ENCODE measurements at places on chromosomes 4 and X. TPM values are rescaled to one million over a fixed set of nuclear protein-coding genes. Genes with fewer than 3 reads are reported as not detected.
A peak's percentile ranks its signal among the peaks of the same experiment; 100 is the strongest.

Gene KDR
- total RNA-seq: not detected

Gene RAB40A
- total RNA-seq: 0.31 TPM

GRCh38 chr4:142416121-142416520, 430.0 kb downstream of the INPP4B start:
- peaks cover 5% of the 10 kb centered on the region for H3K4me1 ChIP-seq
- H3K27ac ChIP-seq: peak overlapping the region; percentile 65
- H3K36me3 ChIP-seq: peaks cover 7% of the 10 kb centered on the region
- no peak for DNase-seq

DNA sequence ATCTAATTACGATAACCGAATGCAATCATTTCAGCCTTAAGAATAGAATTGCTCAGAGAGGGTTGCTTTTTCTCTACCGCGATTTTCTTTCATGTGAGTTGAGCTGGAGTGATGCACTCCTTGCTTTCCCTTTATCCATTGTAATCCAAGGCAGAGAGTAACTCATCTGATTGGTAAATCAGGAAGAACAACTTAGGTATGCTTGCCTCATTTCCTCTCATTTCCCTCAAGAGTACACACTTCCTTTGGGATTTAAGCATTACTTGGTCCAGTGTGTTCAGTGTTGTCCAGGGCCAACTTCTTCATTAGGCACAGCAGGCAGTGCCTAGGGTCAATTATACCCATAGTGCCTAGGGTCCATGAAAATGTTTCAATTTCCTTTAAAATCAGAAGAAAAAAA, 15.7 kb upstream of the N4BP2 start:
- H3K27ac ChIP-seq: no peak overlapping the region
- H3K36me3 ChIP-seq: no peaks in the 10 kb centered on the region
- H3K4me1 ChIP-seq: no peaks in the 10 kb centered on the region

DNA sequence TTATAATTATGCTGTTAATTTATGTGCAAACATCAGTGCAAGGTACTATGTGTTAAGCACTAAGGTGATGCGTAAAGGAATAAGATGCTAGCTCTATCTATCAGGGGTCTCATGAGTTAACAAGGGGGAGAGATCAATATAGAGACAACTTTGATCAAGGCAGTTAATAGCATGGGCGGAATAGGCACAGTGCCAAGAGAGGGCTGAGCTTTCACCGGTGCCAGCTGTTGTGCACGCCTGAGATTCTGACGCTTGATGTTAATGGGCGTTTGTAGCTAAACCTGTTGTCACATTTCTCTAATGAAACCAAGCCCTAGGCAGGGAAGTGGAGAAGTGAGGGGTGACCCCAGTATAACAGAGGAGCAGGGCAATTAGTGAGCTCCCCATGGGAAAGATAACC, 86.0 kb upstream of the NMU start:
- H3K36me3 ChIP-seq: no peaks in the 10 kb centered on the region
- DNase-seq: no peak
- no peak overlapping the region for H3K27ac ChIP-seq
- peaks cover 6% of the 10 kb centered on the region for H3K27me3 ChIP-seq

All from natural killer cell treated with Interleukin-12 subunit alpha and Interleukin-12 subunit beta and Interleukin-15 and Interleukin-18, amount 100 ng/mL, for 72 hours (primary cell).